ENCODE measurements at places on chromosomes 2 and 18.

- no peak for DNase-seq
Measured at GRCh38 chr2:207221731-207222130, 56.0 kb upstream of the KLF7 start.

DNA sequence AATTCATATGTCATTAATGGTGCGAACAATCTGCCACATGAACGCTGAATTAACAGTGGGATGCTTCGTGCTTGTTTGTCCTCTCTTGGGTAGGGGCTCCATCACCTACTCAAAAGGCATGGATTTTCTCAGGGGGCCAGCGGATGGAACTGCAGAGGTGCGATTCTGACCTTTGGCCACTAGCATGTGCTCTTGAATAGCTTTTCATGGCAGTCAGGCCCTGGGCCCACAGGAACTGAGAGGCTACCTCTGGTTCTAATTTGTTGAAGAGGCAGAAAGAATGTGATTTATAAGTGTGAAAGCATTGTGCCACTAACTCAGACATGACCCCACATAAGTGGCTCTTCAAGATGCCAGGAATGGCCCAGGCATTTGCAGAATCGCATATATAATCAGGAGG lies 283.2 kb downstream of the INSIG2 start:
- no peak for DNase-seq

DNA sequence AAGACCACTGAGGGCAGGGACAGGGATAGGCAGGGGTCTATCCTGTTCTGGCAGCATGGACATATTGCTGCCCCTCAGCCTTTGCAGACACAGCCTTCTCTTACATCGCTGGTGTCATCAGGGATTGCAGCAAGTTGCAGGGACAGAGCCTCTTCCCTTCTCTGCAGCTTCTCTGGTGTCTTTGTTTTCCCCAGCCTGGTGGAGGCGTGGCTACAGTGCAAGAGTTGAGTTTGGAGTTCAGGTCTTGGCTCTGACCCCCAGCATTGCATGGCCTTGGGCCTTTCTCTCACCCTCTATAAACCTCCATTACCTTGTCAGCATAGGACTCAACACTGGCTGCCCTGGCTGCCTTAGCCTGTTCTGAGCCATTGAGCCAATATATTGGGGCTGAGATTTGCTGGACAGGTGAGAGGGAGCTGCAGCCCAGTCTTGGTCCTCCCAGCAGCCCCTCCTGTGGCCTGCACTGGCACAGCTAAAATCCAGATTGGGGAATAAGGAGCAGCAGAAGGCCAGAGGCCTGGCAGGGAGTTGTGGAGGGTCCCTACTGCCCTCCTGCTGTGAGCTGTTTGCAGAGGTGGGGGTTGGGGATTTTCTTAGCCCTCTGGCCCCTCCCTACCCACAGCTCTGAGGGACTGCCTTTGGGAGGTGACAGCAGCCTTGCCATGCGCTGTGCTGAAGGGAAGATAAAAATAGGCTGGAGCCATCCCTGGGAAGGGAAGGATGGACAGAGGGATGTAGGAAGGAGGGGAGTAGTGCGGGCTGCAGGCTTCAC lies 22.8 kb downstream of the EHD3 start:
- DNase-seq = no peak

DNA sequence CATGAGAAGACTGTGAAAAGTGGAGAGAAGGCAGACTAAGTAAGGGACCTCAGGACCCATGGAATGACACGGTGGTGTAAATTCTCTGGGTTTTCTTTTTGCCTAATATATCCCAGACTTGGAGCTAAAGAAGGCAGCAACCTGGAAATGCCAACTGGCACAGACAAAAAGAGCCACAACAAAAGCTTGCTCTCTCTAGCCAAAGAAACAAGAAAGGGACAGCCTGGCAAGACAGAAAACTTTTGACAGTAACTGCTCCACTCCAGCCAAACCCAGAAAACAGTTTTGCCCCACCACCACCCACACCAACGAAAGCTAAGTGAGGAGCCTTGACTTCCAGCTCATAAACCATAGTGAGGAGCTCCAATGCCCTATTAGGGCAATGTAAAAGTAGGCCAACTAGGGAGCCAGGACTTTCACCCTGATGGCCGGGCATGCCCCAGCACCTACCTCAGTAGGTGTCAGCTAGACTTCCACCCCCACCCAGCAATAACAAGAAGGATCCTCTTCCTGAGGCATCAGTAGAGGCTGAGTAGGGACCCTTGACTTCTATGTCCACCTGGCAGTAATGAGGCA lies 35.5 kb downstream of the PELI1 start:
- no peak for DNase-seq

GRCh38 chr18:76259711-76260110 lies 235.3 kb downstream of the ZNF516 start:
- no peak for DNase-seq

GRCh38 chr2:100921685-100922161 lies 80.4 kb upstream of the RPL31 start:
- DNase-seq = no peak

DNA sequence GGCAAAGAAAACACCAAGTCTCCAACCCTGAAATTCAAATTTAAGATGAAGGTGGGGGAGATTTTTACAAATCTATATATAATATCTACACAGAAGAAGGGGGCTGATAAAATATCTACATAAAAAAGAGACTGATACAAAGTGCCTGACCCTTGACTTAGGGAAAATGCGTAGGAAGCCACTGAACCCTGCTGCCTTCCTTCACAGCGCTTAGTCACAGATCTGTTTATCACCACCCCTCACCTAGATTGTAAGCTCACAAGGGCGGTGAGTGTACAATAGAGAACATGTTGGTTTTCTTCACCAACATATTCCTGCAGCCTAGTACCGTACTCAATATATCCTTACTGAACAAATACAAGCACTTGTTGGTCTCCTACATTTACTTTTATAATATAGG lies 54.3 kb downstream of the NOL10 start:
- DNase-seq = no peak

DNA sequence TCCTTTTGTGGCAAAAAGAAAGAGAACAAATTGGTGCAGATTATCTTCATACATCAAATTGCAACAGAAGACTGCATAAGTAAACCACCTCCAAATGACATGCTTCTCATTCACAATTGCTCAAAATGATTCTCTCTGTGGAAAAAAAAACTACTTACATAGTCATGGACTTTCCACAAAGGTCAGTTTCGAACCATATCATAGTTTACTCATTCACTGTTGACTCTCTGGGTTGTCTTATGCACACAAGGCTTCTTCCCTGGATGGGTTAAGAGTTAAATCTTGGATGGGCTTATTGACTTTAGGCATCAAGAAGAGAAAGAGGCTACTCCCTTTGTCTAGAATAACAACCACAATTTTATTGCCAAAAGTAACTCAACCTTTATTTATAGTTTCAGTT lies 91.3 kb upstream of the RAB27B start:
- DNase-seq = no peak

GRCh38 chr2:219570194-219570923 lies 980 bp downstream of the OBSL1 start:
- DNase-seq = no peak

GRCh38 chr2:238235331-238235732 lies 4.5 kb downstream of the HES6 start:
- no peak for DNase-seq

GRCh38 chr2:114127372-114127771 lies 237.5 kb downstream of the ACTR3 start:
- DNase-seq = no peak

DNA sequence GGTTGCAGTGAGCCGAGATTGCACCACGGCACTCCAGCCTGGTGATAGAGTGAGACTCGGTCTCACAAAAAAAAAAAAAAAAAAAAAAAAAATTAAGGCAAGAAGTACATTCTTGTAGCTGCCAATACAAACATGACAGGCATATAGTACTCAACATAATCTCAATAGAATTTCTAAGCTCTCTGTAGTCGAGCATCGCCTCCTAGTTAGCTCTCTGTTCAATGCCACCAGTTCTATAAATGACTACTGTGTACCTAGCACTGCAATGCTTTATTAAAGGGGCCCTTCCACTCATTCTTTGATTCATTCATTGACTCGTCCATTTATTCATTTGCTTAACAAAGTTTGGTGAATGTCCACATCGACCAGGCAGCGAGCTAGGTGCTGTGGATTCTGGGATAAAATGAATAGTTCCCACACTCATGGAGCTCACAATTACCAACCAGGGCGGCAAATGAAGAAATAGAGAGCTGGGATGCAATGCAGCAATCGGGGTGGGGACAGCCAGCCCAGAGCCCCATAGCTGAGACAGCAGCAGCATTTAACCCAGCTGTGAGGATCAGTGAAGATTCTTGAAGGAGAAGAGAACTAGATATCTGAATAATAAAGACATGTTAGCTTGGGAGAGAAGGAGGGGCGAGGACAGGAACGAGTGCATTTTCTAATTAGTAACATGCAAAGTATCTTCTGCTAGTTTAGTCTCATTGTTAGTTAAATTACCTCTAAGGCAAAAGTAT lies 349.8 kb downstream of the LPIN1 start:
- DNase-seq = no peak

DNA sequence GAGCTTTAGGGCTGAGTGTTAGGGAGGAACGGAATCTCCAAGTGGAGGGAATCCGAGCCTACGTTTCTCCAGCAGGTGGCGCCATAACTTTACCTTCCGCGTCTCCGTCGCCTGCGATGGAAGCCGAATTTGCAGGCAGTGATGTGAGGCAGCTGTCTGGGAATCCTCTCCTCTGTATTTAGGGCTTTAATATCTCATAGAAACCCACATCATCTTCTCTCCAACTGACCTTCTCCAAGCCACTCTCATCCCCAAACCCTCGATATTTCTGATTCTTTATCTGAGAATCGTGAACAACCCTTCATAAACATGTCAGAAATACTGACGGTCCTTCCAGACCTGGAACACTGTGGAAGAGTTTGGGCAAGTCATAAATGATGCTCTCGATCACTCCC lies 27.5 kb downstream of the SIX2 start:
- peak; percentile 59 for DNase-seq

- no peak for DNase-seq
Measured at GRCh38 chr18:31206787-31207381, 44.2 kb upstream of the DSC1 start.

DNA sequence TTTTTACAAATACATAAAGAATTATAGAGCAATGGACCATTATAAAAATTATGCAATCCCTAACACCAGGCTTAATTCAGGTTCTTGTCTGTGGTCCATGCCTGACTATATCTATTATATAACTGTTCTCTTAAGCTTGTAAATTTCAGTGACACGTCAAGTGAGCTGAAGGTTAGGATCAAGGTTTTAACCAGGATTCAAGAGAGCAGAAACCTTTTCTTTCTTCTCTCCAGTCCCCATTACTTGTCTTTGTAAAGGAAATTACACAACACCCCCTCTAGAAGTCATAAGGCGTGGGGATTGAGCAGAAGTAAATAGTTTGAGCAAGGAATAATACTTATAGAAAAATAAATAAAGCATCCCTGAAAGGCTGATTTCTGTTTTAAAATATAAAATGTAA lies 122.0 kb downstream of the ZNF521 start:
- DNase-seq = no peak

DNA sequence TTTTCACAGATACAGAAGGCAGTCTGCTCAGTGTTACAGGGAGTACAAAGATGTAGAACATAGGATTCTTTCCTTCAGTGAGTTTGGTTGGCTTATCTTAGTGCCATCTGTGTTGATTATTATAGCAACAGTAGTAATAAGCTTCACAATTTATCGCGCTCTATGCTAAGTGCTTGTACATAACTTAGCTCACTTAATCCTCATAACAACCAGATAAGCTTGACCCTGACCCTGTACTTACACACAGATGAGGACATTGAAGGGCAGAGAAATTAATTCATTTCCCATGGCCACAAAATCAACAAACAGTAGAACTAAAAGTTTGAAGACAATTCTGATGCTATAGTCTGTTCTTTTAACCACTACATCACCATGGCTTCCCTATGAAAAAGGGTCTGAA lies 121.8 kb downstream of the SPHKAP start:
- no peak for DNase-seq

DNA sequence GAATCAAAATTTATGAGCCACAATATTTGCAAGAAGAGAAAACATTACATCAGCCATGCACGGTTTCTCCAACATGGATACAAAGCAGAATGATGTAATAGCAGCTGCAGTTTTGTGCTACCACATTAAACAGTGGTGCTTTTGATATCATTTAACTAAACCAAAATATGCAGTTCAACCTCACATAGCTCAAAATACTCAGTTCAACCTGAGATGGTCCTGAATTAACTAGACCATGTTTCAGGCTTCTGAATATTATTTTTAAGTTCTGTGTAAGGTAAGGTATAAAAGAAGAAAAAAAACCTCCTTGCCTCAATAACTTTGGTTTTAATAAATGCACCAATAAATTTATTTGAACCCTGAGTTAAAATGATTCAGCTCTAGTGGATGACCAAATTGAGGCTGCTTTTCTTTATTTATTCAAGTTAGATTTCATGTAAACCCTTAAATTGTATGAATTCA lies 18.8 kb upstream of the TSPYL6 start:
- no peak for DNase-seq

GRCh38 chr2:40016151-40016885 lies 237.3 kb upstream of the THUMPD2 start:
- no peak for DNase-seq

- DNase-seq = no peak
Measured at GRCh38 chr2:20050646-20051531, 539 bp downstream of the LAPTM4A start.

- no peak for DNase-seq
Measured at GRCh38 chr2:194465641-194466040, 1191.4 kb upstream of the SLC39A10 start.

DNA sequence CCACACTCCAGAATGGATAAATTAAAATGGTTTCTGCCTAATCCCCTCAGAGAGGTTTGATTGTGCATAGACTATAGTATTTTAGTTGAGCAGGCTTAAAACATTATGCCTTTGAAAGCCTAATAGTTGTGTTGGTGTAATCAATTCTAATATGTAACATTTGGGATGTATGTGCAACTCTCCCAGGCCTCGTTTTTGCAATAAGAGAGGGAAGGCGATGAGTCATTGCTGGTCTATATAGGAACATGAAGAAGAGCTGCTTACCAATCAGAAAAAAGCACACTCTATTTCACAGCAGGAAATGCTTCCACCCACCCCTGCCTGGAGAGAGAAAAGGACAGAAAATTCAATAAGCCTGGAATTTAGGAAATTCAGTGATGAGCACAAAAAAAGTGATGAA lies 1424.0 kb upstream of the PIK3C3 start:
- no peak for DNase-seq

DNA sequence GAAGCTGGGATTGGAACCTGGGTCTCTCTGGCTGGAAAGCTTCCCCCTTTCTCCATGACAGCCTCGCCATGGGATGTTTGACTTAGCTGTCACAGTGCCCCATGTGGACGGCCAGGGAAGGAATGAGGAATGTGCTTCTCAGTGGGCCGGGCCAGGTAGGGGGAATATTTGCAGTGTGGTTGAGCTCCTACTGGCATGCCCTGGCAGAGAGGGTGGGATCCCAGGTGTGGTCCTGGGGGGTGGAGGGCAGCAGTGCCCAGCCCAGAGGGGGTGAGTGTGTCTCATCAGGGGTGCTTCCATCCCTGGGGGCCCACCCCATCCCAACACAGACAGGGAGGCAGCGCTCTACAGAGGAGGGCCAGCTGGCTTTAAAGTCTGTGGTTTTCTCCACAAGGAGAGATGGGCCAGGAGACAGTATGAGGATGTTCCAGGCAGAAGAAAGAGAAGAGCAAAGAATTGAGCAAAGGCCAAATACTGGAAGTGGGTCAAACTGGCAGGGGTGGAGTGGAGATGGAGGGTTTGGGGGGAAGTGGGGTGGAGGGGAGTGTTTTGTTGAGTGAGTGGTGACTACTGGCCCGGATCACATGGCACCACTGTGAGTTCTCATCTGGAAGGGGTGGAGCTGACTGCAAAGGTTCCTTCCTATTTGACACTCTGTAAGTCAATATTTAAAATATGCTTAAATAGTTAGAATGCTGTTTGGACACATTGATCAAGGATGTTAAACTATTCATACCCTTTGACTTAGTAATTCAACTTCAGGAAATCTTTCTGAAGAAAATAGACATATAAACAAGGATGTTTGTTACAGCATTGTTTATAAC lies 94.0 kb downstream of the MYCN start:
- DNase-seq = no peak

All from activated T-cell treated with anti-CD3 and anti-CD28 coated beads for 4 hours (primary cell).